Upper lobe of right lung (tissue), 1 donor: ENCODE measurements at places on chromosomes 6 and 20.

- H3K27me3 ChIP-seq = no peaks in the 10 kb centered on the region
- no peak for DNase-seq
- H3K27ac ChIP-seq = no peak overlapping the region
- no peaks in the 10 kb centered on the region for H3K36me3 ChIP-seq
Observed at GRCh38 chr6:5276581-5276980, 15.3 kb downstream of the FARS2 start.

- H3K4me1 ChIP-seq = peaks cover 18% of the 10 kb centered on the region
- no peak overlapping the region for H3K27ac ChIP-seq
- DNase-seq = no peak
- H3K27me3 ChIP-seq = no peaks in the 10 kb centered on the region
Observed at GRCh38 chr6:116010386-116010785, 50.3 kb downstream of the FRK start.

- no peaks in the 10 kb centered on the region for H3K27me3 ChIP-seq
- no peaks in the 10 kb centered on the region for H3K36me3 ChIP-seq
- H3K4me1 ChIP-seq = peaks cover 4% of the 10 kb centered on the region
- no peak for DNase-seq
Observed at GRCh38 chr6:116035616-116036015, 25.1 kb downstream of the FRK start.

DNA sequence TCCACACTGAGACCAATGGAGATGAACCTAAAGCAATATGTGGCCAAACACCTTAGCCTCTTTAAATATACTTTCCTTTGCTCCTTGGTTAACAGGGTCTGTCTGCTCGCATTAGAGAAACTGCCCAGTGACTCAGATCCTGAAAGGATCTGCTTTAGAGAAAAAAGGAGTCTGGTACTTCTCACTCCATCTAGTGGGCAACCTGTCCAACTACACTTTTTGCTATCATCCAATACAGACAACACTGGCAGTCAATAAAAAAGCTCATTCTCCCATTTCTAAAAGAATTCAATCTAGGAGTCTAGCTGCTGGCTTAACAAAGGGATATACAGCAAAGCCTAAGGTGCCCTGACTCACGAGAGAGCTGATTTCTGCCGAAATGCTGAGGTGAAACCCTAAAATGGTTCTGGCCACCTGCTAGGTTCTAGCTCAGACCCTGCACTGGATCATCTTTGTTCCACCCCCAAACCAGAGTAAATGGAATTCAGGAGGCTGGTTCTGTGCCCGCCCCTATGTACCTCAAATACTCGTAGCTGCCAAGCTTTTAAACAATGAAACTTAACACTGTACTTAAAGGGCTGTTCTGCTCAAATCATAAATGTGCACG, 11.5 kb downstream of the GNL1 start:
- peaks cover 29% of the 10 kb centered on the region for H3K4me1 ChIP-seq
- no peak overlapping the region for H3K4me3 ChIP-seq
- no peak overlapping the region for H3K27ac ChIP-seq
- peaks cover 31% of the 10 kb centered on the region for H3K36me3 ChIP-seq
- DNase-seq = no peak
- no peaks in the 10 kb centered on the region for H3K27me3 ChIP-seq

DNA sequence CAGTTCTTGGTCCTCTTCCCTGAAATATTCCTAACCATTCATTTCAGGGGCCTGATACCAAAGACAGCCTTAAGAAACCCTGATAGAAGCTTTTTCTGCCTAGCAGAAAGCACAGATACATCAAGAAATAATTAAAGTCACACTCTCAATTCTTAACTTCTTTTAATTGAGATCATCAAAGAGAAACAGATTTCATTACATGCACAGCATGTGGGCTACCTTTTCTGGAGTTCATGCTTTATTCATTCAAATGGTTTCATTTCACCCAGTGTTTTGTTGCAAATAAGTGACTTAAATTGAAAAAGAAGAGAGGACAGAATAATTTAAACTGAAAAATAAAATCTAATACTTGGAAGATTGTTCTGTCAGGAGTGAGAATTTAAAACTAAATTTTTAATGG, 192.6 kb upstream of the GGTLC1 start:
- H3K27ac ChIP-seq = no peak overlapping the region
- H3K4me3 ChIP-seq = no peak overlapping the region
- DNase-seq = no peak

DNA sequence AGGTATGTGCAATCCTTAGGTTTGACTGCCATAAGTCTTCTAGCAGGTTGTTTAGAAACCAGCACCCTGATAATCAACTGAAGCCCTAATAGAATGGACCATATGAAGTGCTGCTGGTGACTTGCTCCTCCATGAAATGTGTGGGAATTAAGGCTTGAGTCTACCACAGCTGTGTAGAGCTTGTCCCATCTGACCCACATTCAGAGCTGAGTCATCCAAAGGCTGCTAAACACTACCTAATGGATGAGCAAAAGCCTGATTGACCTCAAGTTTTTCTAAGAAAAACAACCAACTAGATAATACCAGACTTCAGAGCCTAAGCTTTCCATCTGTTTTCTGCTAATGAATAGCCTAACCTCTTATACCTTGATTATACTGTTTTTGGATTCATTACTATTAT, 120.3 kb upstream of the MOCS1 start:
- DNase-seq = no peak
- H3K27me3 ChIP-seq = no peaks in the 10 kb centered on the region
- no peaks in the 10 kb centered on the region for H3K36me3 ChIP-seq
- H3K4me1 ChIP-seq = no peaks in the 10 kb centered on the region
- H3K27ac ChIP-seq = no peak overlapping the region

DNA sequence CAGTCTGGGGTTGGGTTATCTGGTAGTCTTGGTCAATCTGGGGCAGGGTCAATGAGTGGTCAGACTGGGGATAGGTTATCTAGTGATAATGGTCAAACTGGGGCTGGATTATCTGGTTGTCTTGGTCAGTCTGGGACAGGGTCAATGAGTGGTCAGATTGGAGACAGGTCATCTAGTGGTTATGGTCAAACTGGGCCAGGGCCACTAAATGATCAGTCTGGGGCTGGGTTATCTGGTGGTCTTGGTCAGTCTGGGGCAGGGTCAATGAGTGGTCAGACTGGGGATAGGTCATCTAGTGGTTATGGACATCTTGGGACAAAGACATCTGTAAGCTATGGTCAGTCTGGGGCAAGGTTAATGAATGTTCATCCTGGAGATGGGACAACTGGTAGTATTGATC, 28.5 kb upstream of the BPIFA2 start:
- H3K4me3 ChIP-seq = no peak overlapping the region
- H3K4me1 ChIP-seq = no peaks in the 10 kb centered on the region
- H3K27me3 ChIP-seq = no peaks in the 10 kb centered on the region
- DNase-seq = no peak
- no peaks in the 10 kb centered on the region for H3K36me3 ChIP-seq
- no peak overlapping the region for H3K27ac ChIP-seq

DNA sequence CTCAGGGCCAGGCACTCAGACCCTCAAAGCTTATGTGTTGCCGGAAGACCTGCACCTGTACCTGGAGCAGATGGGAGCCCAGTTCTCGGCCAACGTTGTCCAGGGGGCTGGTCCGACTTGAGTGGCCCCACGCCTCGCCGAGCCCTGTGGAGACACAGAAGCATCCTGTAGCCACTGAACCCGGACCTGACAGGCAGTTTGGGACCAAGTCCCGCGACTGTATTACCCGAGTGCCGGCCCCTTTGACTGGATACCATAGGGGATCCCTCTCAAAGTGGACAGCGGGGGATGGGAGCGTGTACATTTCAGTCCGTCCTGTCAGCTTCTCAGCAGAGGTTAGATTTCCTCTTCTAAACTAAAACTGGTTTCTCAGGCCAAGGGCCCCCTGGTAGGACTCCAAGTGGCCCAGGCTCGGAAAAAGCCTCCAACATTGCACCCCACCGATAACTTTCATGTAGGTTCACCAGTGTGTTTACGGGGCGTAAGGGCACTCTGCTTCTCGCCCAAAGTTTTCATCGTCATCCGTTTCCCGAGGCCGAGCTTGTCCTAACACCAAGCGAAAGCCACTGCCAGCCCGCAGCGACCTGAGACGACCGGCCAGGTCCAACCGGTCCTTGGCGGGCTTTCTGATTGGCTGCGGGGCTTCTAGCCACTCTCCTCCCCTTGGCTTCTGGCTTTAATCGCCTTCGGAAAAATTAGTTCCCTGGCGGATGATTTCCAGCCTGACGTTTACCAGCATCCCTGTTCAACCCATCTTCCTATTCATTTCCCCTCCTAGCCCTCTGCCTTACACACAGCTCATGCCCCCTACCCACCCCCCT, 10.8 kb downstream of the SIM1 start:
- no peaks in the 10 kb centered on the region for H3K4me1 ChIP-seq
- H3K36me3 ChIP-seq = no peaks in the 10 kb centered on the region
- DNase-seq = no peak
- no peak overlapping the region for H3K27ac ChIP-seq

GRCh38 chr6:170040906-170041305, 250.0 kb downstream of the DLL1 start:
- H3K36me3 ChIP-seq = no peaks in the 10 kb centered on the region
- H3K27me3 ChIP-seq = no peaks in the 10 kb centered on the region
- H3K4me3 ChIP-seq = no peak overlapping the region
- no peak for DNase-seq
- no peaks in the 10 kb centered on the region for H3K4me1 ChIP-seq
- no peak overlapping the region for H3K27ac ChIP-seq

- DNase-seq = no peak
- H3K4me1 ChIP-seq = no peaks in the 10 kb centered on the region
- H3K27ac ChIP-seq = no peak overlapping the region
- H3K4me3 ChIP-seq = no peak overlapping the region
Observed at GRCh38 chr6:46220352-46221221, 49.8 kb upstream of the ENPP5 start.

GRCh38 chr6:126787635-126788034, 330.8 kb upstream of the RSPO3 start:
- H3K4me3 ChIP-seq = no peak overlapping the region
- DNase-seq = no peak
- H3K27ac ChIP-seq = no peak overlapping the region
- H3K4me1 ChIP-seq = no peaks in the 10 kb centered on the region

DNA sequence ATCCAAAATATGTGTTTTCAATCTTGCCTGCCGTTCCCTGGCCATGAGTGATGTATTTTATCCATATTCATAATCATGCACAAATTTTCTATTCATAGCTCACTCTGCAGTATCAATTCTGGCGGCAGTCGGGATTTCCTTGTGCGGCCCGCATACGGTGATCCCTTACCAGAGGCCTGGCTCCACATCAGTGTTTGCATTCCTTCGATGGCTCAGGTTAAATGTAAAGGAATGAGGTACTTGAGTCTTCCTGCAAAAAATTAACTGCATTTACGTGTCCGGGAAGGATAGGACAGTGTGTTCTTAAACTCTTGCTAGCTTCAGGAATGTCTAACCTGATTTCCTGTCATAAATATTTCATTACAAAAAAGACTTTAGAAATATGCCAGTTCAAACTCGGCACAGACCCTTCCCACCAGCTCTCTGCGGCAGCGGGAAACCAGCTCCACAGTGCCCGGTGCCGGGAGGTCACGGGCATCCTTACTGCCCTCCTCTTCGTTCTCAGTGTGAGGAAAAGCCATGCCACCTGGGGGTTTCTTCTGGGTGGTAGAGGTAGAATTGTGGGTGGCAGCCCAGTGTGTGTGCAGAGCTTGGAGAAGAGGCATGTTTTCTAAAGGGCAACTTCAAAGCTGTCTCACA, 154.5 kb downstream of the MOXD1 start:
- no peaks in the 10 kb centered on the region for H3K4me1 ChIP-seq
- no peak overlapping the region for H3K4me3 ChIP-seq
- DNase-seq = no peak
- no peak overlapping the region for H3K27ac ChIP-seq
- no peaks in the 10 kb centered on the region for H3K36me3 ChIP-seq

DNA sequence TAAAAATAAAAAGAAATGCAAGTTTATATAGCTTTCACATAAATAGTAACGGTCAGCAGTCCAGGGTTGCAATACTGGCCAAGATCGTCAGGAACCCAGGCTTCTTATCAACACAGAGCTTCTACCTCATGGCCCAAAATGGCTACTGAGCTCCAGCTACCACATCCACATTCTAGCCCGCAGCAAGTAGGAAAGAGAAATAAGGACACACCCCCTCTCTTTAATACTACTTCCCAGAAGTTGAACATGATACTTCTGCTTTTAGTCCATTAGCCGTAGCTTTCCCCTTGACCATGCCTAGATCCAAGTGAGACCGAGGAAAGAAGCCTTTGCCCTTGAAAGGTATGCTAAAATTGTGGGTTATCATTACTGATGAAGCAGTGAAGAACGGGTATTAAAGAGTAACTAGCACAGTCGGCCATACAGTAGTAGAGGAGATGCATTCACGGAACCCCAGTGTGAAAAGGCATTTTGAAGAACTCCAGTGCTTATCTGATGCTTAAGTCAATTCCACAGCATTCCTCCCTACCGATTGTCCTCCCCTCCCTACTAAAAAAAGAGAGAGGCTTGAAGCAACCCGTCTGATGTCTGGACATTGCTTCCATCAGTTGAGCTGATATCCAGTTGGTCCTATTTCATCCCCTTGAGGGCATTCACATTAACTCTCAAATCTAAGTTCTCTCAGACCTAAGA, 226.9 kb upstream of the RREB1 start:
- peaks cover 9% of the 10 kb centered on the region for H3K4me1 ChIP-seq
- no peaks in the 10 kb centered on the region for H3K27me3 ChIP-seq
- no peak overlapping the region for H3K4me3 ChIP-seq
- H3K27ac ChIP-seq = peak overlapping the region; percentile 26

- peaks cover 5% of the 10 kb centered on the region for H3K27me3 ChIP-seq
- H3K4me3 ChIP-seq = no peak overlapping the region
- no peaks in the 10 kb centered on the region for H3K4me1 ChIP-seq
- DNase-seq = no peak
Observed at GRCh38 chr20:39152126-39152525, 190.0 kb downstream of the DHX35 start.

GRCh38 chr6:158938220-158938619, 61.8 kb downstream of the RSPH3 start:
- no peak for DNase-seq
- no peaks in the 10 kb centered on the region for H3K4me1 ChIP-seq
- H3K27ac ChIP-seq = no peak overlapping the region
- no peak overlapping the region for H3K4me3 ChIP-seq
